Stomach (tissue), 19 donors: ENCODE measurements at places on chromosomes 5 and 9. TPM values are rescaled to one million over a fixed set of nuclear protein-coding genes. Genes with fewer than 3 reads are reported as not detected.

PCDHGA8 gene
- 12.5 TPM for total RNA-seq

COL23A1 gene
- under 0.01 TPM for total RNA-seq

RELL2 gene
- 2.2 TPM for total RNA-seq

GARIN3 gene
- not detected for total RNA-seq

RNF183 gene
- total RNA-seq = 0.43 TPM

TXNDC15 gene
- 15.9 TPM for total RNA-seq

BASP1 gene
- 15.1 TPM for total RNA-seq

MAMDC2 gene
- 42.4 TPM for total RNA-seq

TEK gene
- 5.2 TPM for total RNA-seq

SPINK7 gene
- not detected for total RNA-seq

THBS4 gene
- total RNA-seq = 5.3 TPM

ELOVL7 gene
- 3.3 TPM for total RNA-seq

SLC45A2 gene
- not detected for total RNA-seq

NOL8 gene
- total RNA-seq = 75.4 TPM

PCDH12 gene
- total RNA-seq = 1.2 TPM

SH3PXD2B gene
- 25.2 TPM for total RNA-seq

WDR55 gene
- total RNA-seq = 51.0 TPM

FGF1 gene
- total RNA-seq = not detected

N4BP3 gene
- 3.8 TPM for total RNA-seq

UNC13B gene
- 51.9 TPM for total RNA-seq

ADGRV1 gene
- total RNA-seq = 5.3 TPM

TOPORS gene
- 3.2 TPM for total RNA-seq

GPR21 gene
- total RNA-seq = not detected

WNT8A gene
- total RNA-seq = not detected

EDIL3 gene
- 22.3 TPM for total RNA-seq

FLT4 gene
- total RNA-seq = 7.0 TPM

USP20 gene
- 7.3 TPM for total RNA-seq

MYO10 gene
- 99.3 TPM for total RNA-seq

SPINK4 gene
- not detected for total RNA-seq

GAS1 gene
- 33.8 TPM for total RNA-seq

DEPDC1B gene
- not detected for total RNA-seq

HMMR gene
- total RNA-seq = 5.8 TPM

FAM13B gene
- total RNA-seq = 57.8 TPM

TAF1L gene
- total RNA-seq = not detected

PTPN3 gene
- 15.4 TPM for total RNA-seq

ADAMTS12 gene
- 2.2 TPM for total RNA-seq

CFAP77 gene
- total RNA-seq = not detected

SLC6A3 gene
- not detected for total RNA-seq

ADAMTSL1 gene
- 40.6 TPM for total RNA-seq

CD14 gene
- 8.5 TPM for total RNA-seq

BAAT gene
- total RNA-seq = 0.55 TPM

COL15A1 gene
- total RNA-seq = 29.3 TPM

CDH10 gene
- total RNA-seq = not detected

FOXI1 gene
- not detected for total RNA-seq
